Left lobe of liver (tissue), 2 donors: ENCODE measurements at places on chromosomes 6 and 20.

DNA sequence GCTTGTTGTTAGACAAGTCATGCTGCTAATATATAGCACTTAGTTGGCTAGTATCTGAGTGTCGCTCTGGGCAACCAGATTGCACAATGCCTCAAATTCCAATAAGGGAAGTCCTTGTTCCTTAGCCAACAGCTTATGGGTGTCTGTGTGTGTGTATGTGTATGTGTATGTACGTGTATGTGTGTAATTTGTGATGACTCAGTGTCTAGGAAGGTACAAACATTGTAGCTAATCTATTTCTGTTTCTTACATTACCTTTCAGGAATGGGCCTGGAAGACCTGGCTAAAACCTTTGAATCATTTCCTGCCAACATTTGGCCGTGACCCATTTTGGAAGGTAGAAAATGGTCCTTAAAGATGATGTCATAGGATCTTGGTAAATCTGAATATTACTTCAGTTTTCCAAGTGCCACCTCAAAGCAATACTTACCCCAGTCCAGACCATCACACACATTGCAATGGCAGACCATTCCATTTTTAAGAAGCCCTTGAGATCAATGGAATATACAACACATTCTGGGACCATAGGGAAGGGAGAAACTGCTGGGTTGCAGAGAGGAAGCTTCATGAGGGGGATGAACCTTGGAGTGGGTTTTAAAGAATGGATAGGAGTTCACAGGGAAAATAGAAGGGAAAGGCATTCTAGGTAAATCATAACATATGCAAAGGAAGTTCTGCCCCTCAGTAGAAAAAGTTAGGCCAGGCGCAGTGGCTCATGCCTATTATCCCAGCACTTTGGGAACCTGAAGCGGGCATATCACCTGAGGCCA lies 25.1 kb downstream of the NEDD9 start:
- DNase-seq = no peak

DNA sequence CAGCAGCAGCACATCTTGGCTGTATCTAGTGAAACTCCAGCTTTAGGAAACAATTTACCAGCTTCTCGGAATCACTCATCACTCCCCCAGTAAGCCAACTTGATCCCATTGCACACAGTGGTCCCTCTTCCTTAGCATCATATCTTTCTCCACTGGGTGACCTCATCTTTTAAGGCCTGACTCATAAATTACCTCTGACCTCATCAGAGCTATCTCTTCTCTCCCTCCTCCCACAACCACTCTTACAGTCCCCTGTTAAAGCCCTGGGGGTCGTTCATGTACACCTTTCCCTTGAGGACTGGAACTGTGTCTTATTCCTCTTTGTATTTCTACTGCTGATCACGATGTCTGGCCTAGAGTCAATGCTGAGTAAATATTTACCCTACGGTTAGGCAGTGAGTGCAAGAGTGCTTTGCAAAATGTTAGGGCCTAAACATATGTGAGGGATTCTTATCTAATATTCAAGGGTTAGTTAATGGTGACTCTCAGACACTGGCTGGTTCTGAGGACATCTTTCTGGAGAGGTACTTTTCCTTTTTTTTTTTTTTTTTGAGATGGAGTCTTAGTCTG lies 187.2 kb downstream of the LRFN2 start:
- no peak for DNase-seq

DNA sequence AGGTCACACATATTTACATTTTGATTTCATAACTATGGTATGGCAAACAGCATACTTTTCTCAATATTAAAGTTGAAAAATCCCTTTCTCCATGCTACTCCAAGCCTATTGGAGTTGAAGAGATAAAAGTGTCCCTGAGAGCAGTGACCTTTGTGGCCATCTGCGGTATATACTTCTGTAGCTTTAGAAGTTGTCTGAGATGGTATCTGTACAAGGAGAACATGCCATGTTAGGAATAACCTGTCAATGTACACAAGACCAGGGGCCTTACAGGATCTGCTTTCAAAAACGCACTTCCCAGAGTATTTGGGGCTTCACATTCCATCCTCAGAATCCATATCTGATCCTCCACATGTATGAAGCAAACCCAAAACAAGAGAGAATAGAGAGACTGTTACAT lies 226.7 kb downstream of the MEI4 start:
- no peak for DNase-seq

- no peak for DNase-seq
These were observed 47.5 kb downstream of the HMGCLL1 start for GRCh38 chr6:55531496-55531895.

- DNase-seq = no peak
These were observed 172.9 kb downstream of the MMS22L start for GRCh38 chr6:97110149-97110548.

DNA sequence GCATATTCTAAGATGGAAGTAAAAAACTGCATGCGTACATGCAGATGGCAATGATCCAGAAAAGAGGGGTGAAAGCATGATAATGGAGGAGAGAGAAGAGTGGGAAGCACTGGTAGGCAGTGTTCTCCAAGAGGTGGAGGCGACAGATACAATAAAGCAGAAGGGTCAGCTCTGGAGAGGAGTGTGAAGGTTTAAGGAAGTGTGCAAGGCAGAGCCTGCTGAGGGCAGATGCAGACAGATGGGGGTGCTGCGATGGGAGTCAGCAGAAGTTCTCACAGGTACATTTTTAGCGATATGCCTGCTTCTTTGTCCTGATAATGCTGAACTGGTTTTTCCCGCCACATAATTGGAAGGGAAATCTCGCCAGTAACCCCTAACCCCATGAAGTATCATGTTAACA lies 81.1 kb upstream of the C6orf118 start:
- DNase-seq = no peak

- DNase-seq = no peak
These were observed 52.4 kb downstream of the RALY start for GRCh38 chr20:34045930-34046725.

DNA sequence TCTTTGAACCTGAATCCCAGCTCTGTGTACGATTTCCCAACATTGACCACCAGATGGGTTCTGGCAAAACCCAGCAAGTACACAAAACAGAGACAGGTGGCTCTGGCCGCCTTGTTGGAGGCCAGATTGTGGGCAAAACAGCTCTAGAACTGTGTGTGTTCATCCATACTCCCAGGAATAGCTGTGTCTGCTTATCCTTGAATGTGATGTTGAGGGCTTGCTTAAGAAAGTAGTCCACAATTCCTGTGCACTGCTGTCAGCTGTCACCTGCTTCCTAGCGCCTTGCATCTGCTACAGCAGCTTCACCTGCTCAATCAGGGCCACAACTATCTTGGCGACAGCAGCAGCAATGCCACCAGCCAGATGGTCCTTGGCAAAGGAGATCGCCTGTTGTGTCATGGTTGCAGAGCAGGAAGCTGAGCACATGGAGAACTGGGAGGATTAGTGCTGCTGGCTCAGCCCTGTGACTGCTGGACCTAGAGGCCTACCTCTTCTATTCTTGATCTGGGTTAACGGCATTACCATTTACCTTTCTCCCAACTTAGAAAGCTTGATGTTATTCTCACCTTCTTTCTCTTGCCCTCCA lies 3.7 kb upstream of the SMAP1 start:
- no peak for DNase-seq

- no peak for DNase-seq
These were observed 49.9 kb downstream of the VEGFA start for GRCh38 chr6:43819958-43820357.

DNA sequence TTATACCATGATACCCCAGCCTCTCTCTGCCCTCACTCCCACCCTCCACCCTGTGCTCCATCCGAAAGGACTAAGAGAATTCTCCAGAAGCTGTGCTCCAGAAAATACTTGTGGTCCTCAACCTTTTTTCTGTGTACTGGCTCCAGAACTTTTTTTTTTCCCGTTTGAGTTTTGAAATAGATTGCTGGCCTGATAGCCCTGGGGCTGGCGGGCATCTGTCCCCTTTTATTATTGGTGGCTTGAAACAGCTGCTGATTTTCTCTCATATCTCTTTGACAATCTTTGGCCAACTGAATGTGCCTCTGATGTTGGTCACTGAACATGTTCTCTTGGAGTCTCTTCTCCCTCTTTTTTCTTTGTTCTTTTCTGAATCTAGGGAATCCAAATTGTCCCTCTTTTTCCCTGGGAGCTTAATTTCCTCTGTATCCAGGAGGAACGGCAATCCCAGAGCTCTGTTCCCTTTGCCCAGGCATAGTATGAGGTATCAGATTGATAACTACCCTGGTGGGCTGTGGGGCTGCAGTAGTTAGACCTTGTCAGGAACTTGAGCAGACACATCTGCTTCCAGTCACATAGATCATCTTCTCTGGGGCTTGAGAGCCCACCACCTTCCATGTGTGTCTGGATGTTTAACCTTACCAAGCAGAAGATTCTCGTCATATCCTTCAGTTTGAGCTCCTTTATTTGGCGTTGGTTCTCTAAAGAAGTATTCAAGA lies 1.6 kb downstream of the PPARD start:
- no peak for DNase-seq

DNA sequence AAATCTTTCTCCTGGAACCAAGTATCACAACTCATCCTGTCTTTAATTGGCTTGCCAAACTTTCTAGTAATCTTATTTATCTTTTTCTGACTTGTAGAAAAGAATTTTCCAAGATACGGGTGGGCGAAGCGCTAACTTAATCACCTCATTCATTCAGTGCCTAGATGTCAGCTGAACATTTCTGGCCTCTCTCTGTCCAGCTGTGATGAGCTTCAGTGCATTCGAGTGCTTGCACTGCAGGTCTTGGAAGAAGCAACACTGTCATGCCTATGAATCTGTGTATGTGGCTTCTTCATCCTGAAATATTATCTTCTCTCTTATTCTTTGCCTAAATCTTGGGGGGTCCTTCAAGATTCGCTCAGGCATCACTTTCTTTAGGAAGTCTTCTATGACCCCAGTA lies 16.3 kb upstream of the ENPP1 start:
- no peak for DNase-seq

DNA sequence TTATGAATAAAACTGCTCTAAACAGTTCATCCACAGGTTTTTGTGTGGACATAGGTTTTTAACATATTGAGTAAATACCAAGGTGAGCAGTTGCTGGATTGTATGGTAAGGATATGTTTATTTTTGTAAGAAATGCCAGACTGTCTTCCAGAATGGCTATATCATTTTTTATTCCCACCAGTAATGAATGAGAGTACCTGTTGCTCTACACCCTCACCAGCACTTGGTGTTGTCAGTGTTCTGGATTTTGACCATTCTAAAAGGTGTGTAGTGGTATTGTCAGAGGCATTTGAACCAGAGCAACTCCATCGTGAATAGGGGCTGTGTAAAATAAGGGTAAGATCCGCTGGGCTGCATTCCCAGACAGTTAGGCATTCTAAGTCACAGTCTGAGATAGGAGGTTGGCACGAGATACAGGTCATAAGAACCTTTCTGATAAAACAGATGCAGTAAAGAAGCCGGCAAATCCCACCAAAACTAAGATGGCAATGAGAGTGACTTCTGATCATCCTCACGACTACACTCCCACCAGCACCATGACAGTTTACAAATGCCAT lies 12.9 kb upstream of the NT5E start:
- no peak for DNase-seq

GRCh38 chr6:22099231-22099630 lies 197.6 kb downstream of the PRL start:
- DNase-seq = no peak

DNA sequence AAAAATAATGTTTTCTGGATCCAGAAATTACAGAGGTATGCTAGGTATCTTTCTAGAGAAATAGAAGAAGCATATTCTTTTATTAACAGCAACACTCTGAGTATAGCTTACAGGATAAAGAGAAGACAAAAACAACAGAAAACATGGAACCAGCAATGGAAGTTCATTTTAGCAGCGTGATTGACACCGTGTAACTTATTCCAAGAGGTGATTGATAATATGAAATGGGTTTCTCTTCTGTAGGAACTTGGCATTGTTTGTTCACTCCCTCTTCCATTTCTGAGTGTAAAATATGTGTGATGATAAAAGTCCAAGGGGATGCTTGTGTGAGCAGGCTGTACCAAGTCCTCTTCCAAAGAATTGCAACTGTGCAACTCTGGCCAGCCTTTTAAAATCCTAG lies 303.0 kb downstream of the COL12A1 start:
- DNase-seq = no peak

- DNase-seq = no peak
These were observed 29.8 kb upstream of the GMDS start for GRCh38 chr6:2274981-2275891.
